ENCODE measurements at places on chromosomes 3 and 15.

GRCh38 chr3:38036286-38036685 lies 2.7 kb upstream of the DLEC1 start:
- DNase-seq = no peak

DNA sequence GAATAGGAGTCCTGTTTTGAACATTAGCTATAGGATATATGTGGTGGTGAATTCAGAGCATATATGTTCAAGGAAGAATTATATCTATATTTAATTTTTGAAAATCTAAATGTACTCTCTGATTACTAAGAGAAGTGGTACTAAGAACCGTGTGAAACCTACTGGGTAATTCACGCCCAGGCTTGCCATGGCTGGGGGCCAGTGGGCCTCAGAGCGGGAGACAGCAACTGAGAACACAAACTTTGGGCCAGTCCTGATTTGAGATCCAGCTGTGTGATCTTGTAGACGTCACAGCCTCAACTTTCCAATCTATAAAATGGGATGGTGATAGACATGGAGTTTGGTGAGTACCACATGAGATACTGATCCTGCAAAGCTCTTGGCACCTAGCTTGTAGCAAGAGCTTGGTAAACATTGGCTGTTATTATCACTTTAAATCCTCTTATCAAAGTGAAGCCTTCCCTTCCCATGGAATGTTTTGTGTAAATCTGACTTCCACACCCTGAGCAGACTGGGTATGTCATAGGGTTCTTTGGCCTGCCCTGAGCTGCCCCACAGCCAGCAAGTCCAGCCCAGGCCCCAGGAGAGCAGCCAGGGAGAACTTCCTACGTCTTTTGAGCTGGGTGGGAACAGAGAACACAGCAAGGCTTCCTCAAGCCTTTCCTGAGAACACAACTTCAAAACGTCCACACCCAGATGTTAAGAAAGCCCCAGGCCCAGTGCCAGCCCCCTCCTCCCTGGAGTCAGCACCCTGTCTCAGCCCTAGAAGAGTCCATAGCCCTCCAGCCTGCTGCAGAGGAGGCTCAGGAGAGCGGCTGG lies 8.2 kb upstream of the PAQR5 start:
- no peak for DNase-seq

DNA sequence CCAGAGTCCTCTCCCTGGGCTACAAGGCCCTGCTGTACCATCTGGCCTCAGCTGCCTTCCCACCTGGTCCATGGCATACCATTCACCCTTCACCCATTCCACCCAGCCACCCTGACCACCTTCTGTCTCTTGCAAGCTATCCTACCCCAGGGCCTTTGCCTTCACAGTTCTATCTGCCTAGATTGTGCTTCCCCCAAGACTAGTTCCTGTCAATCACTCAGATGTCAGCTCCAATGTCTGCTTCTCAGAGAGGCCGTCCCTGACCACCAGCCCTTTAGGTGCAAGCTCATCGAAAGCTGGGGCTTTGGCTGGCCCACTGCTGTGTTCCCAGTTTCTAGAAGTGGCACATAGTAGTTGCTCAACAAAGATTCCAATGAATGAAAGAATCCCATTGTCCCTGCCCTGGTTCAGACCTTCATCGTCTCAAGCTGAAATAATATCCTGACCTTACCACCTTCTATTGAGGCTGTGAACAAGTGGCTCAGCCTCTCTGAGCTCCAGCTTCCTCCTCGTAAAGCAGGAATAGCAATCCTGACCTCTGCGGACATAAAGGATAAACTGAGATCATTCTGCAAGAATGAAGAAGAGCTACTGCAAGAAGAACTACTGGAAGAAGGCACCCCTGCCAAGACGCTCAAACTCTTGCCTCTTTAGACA lies 15.8 kb downstream of the EFCAB12 start:
- no peak for DNase-seq

DNA sequence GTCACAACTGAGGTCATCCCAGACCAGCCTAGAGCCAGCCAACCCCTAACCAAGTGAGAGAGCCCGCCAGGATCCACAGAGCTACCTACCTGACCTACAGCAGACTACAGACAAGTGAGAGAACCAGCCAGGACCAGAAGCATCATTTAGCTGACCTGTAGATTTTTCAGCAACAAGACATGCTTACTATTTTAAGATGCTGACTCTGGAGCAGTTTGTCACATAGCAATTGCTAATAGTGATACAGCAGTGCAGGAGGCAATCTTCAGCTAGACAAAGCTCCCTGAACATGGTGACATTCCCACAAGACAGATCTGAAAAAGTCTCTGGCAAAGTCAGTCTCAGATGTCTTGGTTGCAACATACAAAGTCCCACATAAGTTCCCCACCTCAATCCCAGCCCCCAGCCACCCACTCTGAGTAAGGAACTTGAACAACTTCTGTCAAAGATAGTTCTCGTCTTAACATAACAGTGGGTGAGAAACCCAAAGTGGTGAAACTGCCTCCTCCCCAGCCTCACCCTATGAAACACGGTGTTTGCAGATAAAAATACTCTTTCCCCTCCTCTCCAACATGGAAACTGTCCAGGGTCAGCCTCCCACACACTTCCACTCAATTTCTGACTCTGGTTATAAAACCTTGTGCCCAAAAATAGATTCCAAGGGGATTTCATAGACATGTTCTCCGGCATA lies 120.3 kb upstream of the SLC6A11 start:
- DNase-seq = no peak

- DNase-seq = no peak
Observed at GRCh38 chr15:77075528-77075927, 4.6 kb upstream of the TSPAN3 start.

DNA sequence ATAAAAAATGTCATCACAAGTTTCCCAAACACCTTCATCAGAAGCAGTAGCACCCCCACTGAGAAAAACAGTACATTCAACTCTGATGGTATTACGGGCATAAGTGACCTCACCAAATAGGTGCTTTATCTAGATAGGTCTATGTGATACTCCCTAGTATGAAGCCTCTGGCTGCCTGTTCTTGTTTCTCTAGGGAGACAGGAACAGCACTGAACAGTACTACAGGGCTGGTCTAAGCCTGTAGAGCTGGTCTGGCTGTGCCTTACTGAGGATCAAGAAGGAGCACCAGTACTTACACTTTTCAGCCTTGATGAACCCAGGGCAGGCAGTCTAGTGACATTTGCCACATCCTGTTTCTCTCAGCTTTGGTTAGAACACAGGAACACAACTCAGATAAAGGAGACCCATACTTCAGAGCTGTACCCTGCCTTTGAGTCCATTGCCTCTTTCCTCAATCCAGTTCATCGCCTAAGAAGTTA lies 35.9 kb downstream of the OXNAD1 start:
- no peak for DNase-seq

GRCh38 chr15:64100958-64101357 lies 5.2 kb downstream of the SNX1 start:
- no peak for DNase-seq

DNA sequence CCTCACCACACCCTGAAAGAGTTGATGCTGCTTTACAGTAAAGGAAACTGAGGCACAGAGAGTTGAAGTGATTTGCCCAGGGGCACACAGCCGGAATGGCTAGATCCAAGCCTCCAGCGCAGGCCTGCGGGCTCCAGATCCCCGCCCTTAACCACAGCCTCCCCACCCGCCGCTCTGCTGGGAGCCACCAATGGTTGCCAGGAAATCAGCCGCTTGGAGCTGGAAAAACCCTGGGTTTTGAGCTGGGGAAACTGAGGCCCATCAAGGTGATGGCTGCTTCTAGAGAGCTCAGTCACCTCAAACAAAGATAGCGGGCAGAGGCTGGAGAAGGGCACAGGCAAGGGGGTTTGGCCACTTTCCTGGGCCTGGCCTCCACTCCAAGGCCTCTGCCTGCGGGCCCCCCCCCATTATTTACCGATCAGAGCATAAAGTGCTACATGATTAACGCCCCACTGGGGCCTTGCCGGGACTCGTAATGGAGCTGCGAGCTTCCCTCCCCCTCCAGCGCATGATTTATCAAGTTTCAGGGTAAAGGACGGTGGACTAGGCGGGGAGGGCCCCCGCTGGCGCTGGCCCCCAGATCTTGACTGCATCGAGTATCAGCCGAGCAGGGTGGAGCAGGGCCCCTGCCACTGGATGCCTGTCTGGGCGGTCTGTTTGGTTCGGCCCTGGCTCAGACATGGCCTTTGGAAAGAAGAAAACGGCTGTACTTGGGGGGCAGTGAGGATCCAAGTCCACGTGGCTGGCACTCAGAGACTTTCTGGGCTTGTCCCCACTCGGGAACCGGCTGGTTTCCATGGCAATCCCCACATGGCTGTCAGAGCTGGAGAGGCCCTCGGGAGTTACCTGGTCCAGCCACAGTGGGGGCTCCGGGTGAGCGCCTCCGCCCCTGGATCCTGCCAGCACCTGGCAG lies 9.1 kb downstream of the PLXND1 start:
- no peak for DNase-seq

DNA sequence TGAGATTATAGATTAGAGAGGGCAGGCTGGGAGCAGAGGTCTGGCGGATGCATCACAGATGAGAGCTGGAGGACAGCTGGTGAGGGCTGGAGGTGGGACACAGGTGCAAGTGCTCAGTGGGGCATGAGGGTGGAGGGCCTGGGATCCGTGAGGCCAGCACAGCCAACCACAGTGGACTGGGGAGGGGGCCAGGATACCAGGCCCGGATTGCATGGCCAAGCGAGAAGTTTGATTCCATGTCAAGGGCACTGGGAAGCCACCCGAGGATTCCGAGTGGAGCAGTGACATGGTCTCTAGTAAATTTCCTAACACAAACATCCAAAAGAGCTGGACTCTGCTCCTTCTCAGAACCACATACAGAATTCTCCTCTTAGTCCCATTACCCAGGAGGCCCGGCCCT lies 44.0 kb upstream of the SLC41A3 start:
- DNase-seq = no peak

GRCh38 chr15:84982301-84982920 lies 755 bp downstream of the PDE8A start:
- peak; percentile 60 for DNase-seq

DNA sequence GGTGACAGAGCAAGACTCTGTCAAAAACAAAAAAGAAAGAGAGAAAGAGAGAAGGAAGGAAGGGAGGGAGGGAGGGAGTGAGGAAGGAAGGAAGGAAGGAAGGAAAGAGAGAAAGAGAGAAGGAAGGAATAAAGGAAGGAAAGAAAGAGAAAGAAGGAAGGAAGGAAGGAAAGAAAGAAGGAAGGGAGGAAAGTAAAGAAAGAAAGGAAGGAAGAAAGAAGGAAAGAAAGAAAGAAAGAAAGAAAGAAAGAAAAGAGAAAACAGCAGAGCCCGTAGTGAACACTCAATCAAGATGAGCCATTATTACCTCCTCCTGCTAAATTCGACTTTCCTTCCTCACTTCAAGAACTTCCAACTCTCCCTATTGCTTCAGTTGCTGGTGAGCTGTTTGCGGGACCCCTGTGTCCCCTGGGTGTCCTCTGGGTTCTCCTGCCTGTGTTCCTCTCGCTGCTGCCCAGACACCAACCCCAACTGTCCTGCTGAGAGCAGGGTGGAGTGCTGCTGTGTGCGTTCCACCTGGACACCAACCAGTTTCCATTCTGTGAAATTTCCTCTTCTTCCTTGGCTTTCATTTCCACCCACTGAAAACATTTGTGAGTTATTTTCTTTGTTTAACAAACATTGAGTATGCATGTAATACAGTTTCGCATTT lies 266.4 kb downstream of the FAM43A start:
- no peak for DNase-seq

DNA sequence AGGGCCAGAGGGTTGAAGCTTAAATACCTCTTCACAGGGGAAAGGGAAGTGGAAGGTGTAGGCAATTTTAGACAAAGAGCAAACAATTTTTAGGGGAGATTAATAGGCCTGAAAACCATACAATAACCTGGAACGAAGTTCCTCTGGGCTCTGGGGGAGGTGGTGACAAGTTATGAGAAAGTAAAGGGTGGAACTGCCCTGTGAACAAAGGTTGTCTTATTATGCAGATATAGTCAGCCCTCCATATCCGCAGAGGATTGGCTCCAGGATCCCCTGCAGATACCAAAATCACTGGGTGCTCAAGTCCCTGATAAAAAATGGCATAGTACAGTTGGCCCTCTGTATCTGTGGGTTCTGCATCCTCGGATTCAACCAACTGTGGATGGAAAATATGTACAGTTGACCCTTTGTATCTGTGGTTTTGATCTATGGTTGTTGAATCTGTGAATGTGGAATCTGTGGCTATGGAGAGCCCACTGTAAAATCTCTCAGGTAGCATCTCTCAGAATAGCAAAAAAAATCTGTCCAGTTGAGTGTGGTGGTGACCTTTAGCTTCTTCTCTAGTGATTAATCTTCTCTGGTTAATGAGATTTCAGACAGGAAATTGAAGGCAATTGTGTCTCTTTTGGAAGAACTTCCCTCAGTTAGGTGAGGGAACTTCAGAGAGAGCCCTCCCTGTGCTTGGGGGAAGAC lies 40.2 kb downstream of the CLEC3B start:
- no peak for DNase-seq

GRCh38 chr3:155619118-155619915 lies 125.6 kb downstream of the PLCH1 start:
- no peak for DNase-seq

DNA sequence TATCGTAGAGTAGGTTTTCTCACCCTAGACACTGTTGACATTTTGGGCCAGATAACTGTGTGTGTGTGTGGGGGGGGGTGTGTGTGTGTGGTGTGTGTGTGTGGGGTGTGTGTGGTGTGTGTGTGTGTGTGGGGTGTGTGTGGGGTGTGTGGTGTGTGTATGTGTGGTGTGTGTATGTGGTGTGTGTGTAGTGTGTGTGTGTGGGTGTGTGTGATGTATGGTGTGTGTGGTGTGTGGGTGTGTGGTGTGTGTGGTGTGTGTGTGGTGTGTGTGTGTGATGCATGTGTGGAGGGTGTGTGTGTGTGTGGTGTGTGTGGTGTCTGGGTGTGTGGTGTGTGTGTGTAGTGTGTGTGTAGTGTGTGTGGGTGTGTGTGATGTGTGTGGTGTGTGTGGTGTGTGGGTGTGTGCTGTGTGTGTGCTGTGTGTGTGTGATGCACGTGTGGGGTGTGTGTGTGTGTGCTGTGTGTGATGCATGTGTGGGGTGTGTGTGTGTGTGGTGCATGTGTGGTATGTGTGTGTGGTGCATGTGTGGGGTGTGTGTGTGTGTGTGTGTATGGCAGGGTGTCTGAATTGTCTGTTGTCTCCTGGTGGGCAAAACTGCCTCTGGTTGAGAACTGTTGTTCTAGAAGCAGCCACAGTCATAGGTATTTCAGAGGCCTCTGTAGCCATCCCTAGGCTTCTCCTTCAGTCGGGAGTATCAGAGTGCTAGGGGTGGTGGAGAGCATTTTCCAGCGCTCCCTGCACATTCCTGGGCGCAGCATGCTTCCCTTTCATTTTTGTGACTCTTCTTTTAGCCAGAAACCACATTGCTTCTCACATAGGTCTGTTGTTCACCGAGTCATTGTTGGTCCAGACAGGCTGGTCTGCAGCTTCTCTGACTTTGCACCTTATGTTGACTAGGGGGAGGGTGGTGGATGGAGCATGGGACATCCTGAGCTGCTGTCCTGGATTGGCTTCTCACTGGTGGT lies 84.4 kb downstream of the THSD4 start:
- no peak for DNase-seq

DNA sequence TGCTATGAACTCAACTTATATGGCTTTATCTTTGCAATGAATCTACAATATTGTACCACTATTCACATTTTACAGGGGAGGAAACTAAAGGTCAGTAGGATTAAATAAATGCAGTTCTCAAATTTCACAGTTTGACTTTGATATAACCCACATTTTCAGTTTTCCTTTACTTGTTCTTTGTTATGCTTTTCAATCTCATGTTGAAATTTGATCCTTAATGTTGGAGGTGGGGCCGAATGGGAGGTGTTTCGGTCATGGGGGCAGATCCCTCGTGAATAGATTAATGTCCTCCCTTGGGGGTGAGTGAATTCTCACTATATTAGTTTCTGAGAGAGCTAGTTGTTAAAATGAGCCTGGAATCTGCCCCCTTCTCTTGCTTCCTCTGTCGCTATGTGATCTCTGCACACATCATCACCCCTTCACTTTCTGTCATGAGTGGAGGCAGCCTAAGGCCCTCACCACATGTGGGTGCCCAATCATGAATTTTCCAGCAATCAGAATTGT lies 44.7 kb downstream of the CD200 start:
- no peak for DNase-seq

Measured in T-helper 1 cell (primary cell).